AG08395 (cell line): ENCODE measurements at places on chromosomes 16 and 17.

DNA sequence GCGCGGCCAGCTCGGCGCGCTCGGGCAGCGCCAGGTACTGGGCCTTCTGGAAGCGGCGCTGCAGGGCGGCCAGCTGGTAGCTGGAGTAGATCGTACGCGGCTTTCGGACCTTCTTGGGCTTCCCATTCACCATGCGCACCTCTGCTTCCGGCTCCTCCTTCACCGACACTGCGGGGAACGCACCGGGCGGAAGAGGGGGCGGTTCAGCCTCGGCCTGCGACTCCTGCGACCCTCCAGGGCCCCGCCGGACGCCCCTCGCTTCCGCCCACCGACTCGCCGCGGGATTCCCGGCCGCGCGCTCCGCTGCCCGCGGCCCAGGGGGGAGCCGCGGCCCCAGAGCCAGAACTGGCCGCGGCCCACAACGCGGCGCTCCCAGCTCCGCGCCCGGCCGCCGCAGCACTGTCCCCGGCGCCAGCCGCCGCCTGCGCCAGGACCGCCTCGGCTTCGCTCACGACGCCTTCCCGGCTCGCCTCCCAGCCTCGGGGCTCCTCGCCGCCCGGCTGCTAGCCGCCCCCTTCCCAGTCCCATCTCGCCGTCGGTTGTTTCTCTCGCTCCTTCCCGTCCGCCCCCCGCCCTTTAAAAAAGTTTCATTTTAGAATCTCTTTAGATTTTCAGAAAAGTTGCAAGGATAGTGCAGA lies 1.5 kb downstream of the DLX3 start:
- no peak for DNase-seq

- DNase-seq: peak; percentile 85
Measured at GRCh38 chr17:6061290-6061689, 8.9 kb upstream of the WSCD1 start.

DNA sequence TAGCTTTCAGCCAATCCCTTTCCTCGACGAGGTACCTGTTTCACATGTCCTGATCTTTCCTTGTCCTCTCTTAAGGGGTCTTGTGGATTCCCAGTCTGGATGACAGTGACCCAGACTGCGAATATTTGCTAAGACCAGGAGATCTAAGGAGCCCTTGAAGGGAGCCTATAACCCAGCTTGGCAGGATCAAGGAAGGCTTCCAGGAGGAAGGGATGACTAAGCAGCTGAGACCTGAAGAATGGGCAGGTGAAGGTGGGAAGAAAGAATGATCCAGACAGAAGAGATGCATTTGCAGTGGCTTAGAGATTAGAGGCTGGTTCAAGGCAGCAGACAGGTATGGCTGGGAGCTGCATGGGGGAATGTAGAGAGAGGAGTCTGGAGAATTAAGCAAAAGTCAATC lies 1.9 kb upstream of the PDK2 start:
- no peak for DNase-seq

- DNase-seq: no peak
Measured at GRCh38 chr17:64449545-64449944, 630 bp downstream of the MILR1 start.

DNA sequence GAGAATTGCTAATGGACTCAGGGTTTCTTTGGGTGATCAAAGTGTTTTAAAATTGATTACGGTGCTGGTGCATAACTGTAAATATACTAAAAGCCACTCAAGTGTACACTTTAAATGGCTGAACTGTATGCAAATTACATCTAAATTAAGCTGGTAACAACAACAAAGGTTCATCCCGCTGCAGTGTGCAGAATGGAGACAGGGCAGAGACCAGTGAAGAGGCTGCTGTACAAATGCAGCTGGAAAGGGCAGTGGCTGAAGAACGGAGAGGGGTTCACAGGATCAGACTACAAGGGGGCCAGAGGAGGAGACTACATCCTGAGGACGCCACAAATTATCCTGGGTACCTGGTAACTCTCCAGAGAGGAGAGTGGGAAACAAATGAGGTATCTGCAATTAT lies 9.0 kb upstream of the ITGAE start:
- no peak for DNase-seq

- DNase-seq: no peak
Measured at GRCh38 chr16:83793179-83793578, 14.6 kb upstream of the HSBP1 start.

GRCh38 chr16:71659471-71659870 lies 33.5 kb downstream of the MARVELD3 start:
- no peak for DNase-seq

- peak; percentile 72 for DNase-seq
Measured at GRCh38 chr17:41140360-41141131, at the start of gene KRTAP4-6. KRTAP4-6 (minus strand) TSS chr17:41140544; CDS start chr17:41140487, 57 bp downstream.

DNA sequence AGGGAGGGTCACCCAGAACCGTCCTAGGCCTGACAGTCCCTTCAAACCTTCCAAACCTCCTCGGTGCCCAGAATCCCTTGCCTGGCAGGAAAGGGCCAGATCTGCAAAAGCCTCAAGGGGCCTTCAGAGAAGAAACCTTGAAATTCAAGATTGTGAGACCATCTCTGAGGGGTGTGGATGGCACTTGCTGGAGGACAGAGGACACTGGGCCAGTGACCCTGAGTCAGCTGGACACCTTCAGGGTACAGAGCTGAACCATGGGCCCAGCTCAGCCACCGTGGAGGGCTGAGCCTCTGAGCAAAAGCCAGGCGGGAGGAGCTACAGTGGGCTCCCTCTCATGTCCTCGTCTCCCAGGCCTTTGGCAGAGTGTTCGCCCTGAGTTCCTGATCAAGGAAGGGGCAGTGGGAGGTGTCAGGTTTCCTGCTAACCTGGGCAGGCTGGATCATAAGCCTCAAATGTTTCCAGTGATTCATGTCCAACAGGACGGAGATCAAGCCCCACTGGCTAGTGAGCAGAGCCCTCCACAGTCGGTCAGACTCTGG lies 3.0 kb downstream of the PDILT start:
- no peak for DNase-seq

- DNase-seq: no peak
Measured at GRCh38 chr16:14087590-14088154, 16.6 kb downstream of the MRTFB start.

DNA sequence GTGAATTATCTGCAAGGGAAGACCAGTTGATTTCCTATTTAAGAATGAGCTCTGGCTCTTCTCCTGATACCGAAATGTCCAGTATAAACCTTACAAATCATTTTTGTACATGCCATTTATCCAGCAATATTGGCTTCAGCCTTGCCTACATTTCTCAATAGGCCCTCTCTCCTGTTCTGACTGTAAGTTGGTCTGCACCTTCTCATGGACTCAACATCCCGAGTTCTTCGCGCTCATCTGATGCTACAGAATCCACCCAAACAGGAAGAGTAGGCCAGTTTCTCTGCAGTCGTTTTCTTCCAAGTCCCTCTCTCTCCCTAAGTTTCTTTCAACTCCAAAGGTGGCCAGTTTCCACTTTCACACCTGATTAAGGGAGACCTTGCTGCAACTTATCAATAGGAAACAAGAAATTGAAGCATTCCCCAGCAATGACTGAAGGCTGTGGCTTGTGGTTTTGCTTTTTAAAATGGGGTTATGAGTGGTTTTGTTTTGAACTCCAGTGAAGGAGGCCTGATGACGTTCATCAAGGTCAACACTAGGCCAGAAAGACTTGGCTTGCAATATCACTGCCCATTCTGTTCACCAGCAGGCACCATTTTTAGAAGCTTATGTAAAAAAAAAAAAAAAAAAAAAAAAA lies 383.0 kb downstream of the MAF start:
- DNase-seq: no peak

GRCh38 chr16:82414476-82414875 lies 212.3 kb upstream of the CDH13 start:
- no peak for DNase-seq

- DNase-seq: peak; percentile 66
Measured at GRCh38 chr17:76736349-76737081, 616 bp downstream of the SRSF2 start.

DNA sequence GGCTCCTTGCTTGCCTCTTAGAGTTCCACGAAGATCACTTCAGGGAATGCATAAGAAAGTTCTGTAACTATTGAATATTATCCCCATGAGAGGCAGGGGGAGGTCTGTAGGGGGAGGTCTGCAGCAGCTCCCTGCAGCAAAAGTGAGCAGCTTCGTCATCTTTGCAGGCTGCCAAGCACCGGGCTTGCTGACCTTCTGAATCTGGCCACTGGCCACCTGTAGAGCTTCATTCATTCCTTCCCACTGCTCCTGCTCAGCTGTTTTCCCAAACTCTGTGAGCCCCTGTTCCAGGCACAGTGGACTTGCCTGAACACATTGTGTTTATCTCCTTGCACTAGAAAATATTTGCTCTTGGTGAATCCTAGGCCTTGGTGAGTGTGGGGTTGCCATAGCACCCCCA lies 443.3 kb downstream of the HAPSTR1 start:
- no peak for DNase-seq
